ENCODE measurements at places on chromosomes 2 and 18. TPM values are rescaled to one million over a fixed set of nuclear protein-coding genes. Genes with fewer than 3 reads are reported as not detected.
A peak's percentile ranks its signal among the peaks of the same experiment; 100 is the strongest.

- peak; percentile 55 for DNase-seq
Observed at GRCh38 chr2:233003658-233004555, 9.1 kb downstream of the NGEF start.

DNA sequence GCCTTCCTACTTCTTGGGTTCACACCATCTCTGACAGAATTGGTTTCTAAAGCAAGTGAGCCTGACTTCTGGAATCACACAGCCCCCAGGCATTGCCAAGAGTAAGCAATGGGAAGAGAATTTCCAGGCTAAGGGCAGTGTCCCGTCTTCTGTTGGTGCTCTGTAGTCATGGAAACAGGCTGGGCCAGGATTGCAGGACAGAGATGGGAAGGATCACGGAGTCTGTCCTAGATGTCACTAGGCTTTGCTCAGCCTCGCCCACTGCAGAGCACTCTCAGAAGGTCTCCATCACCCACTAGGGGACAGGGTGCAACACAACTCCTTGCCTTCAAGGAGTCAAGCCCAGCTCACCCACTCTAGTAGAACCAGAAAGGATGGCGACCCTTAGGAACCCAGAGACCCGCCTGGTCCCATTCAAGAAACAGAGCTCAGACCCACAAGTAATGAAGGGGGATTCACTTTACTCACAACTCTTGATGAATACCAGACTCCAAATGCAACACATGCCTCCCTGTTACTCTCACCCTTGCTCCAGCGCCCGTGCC is 48.6 kb upstream of the TEX51 start:
- peak; percentile 28 for DNase-seq

GRCh38 chr2:33927756-33928155 is 328.7 kb upstream of the FAM98A start:
- no peak for DNase-seq

The PRSS56 gene
- total RNA-seq, result not detected

The CRIM1 gene
- total RNA-seq, result 108 TPM

The POMC gene
- 2.4 TPM for total RNA-seq

The CIDEA gene
- not detected for total RNA-seq
